ENCODE measurements at places on chromosomes 4 and X. TPM values are rescaled to one million over a fixed set of nuclear protein-coding genes. Genes with fewer than 3 reads are reported as not detected.

DNA sequence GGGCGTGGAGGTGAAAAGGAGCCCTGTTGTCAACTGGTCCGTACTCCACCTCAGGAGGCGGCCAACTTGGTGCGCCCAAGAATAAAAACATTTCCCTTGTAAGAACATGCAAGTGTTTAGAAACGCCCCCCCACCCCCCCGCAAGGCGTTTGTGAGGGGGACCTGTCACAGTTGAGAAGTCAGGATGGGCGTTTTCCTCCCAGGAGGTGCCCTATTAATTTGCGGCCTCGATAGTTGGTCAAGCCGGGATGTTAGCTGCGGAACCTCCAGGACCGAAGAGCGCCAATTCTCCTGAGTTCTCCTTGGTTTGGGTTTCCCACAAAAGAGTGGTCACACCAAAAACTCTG is 651 bp upstream of the SAP30 start:
- peak overlapping the region; percentile 97 for H3K4me3 ChIP-seq
- H3K36me3 ChIP-seq: peaks cover 4% of the 10 kb centered on the region
- peak overlapping the region; percentile 81 for H3K27ac ChIP-seq
- H3K4me1 ChIP-seq: peaks cover 11% of the 10 kb centered on the region

DNA sequence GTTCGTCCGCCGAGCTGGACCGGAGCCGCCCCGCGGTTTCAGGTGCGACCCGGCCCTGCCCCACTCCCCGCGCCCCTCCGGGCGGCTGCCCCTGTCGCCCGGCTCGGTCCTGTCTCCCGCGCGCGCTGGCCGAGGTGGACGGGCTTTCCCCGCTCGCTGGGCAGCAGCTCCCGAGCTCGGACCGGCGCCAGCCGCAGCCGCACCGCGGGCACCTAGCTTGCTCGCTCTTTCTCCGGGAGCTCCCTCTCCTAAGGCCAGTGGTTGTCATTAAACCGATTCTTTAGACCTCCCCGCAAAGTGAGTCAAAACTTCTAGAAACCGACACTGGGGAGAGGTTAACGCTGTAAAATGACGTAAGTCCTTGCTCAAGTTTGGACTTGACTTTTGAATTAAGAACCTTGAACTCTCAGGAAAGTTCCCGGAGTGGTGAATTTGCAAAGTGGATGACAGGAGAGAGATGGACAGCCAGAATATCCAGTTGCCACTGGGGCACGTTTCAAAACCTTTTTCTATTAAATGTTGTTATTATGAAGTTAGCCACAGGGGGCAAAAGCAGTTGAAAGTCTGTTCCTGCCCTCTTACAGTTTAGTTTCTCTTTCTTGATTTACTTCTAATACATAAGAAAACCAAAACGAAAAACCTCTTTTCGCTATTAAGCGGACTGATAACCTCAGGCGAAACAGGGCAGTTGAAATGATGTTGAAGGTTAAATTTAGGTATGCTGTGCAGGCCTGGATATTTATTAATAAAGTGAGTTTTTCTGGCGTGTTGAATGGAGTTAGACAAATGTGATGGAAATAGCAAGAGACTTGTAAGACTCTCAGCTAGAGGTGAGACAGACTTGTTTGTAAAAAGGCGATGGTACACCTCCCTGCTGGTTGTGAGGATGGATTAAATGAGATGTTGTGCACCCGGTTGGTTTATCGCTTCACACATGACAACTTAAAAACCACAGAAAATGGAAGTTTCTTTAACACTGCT is 847 bp downstream of the PI4K2B start:
- H3K27ac ChIP-seq: peak overlapping the region; percentile 94
- DNase-seq: peak; percentile 36
- H3K4me1 ChIP-seq: peaks cover 16% of the 10 kb centered on the region
- peak overlapping the region; percentile 86 for H3K4me3 ChIP-seq

MAGEB6B gene
- polyA plus RNA-seq: not detected

FGD1 gene
- polyA plus RNA-seq: 1.0 TPM

UGT2A1 gene
- not detected for polyA plus RNA-seq

TLR1 gene
- polyA plus RNA-seq: 7.1 TPM

Measured in naive thymus-derived CD8-positive, alpha-beta T cell (primary cell).